Stimulated activated CD4-positive, alpha-beta T cell treated with anti-CD3 and anti-CD28 coated beads, TNF-alpha, amount 100 ng/mL, for 1 hour (primary cell): ENCODE measurements at places on chromosomes 1 and 21.

DNA sequence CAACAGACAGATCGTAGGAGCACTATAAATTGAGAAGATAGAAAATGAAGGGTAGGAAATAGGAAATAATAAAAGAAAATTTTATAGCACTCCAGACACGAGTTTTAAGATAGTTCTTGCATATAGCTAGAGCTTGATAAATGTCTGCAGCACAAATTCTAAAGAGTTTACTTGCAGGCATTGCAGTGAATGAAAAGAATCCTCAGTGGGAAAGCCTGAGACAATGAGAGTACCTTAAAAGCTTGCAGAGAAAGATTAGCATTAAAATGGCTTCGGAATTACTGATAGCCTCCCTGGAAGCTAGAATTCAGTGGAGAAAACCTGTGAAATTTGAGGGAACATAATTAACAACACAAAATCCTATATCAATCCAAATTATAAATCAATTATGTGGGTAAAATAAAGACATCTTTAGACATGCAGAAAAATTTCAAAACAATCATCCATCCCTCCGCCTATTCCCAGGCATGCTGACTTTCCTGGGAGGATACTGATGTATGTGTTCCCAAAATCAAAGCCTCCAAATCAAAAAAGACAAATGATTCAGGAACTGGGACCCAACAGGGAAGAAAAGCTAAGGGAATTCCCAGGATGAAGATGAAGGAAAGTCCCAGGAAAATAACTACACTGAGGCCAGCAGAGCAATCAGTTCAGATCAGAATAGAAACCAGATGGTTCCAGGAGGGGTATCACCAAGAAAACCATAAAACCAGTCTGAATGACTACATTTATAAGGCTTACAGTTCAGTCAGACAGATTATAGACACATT, 305.9 kb upstream of the USP25 start:
- no peak for DNase-seq

- DNase-seq: no peak
Observed at GRCh38 chr1:36510418-36510817, 27.7 kb upstream of the CSF3R start.

DNA sequence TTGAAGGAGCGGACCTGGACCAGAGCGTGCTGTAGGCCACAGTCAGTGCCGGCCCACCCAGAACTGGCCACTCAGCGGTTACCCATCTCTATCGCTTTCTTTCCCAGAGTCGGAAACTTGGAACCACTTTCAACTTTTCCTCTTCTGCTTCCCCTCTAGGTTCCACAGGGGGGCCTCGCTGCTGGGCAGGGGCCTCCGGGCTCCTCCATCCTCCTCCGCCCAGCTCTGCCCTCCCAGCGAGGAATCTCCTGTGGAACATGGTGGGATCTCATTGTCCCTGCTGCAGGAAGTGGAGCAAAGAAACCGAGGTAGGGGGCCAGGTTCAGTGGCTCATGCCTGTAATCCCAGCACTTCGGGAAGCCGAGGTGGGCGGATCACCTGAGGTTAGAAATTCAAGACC, 139.2 kb downstream of the ETS2 start:
- no peak for DNase-seq

GRCh38 chr1:33041026-33041425, 4.3 kb upstream of the AK2 start:
- DNase-seq: no peak

DNA sequence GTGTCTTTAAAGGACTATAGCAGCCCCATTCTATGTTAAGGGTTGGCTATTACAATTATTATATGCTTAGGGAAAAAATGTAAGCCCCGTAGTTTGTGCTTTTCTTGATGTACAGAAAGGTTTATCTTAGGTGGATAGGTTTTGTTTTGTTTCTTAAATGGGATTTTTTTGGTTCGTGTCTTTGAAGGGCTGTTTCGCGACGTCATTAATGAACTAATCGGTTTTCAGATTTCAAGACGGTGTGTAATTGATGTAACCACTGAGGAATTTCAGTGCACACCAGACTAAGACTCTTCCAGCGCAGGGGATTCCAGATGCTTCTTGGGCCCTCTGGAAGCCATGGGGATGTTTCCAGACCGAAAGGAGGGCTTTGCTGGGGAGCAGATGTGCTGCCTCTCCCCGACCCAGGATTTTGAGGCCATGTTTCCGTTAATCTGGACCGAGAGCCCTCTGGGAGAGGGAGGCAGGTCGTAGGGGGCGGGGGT, 4.8 kb upstream of the SIM2 start:
- no peak for DNase-seq

GRCh38 chr1:78054559-78054958, 8.8 kb downstream of the GIPC2 start:
- DNase-seq: no peak

GRCh38 chr1:17251701-17252376, 2.9 kb downstream of the PADI3 start:
- DNase-seq: no peak

GRCh38 chr1:156876281-156876680, 15.6 kb downstream of the NTRK1 start:
- DNase-seq: no peak

DNA sequence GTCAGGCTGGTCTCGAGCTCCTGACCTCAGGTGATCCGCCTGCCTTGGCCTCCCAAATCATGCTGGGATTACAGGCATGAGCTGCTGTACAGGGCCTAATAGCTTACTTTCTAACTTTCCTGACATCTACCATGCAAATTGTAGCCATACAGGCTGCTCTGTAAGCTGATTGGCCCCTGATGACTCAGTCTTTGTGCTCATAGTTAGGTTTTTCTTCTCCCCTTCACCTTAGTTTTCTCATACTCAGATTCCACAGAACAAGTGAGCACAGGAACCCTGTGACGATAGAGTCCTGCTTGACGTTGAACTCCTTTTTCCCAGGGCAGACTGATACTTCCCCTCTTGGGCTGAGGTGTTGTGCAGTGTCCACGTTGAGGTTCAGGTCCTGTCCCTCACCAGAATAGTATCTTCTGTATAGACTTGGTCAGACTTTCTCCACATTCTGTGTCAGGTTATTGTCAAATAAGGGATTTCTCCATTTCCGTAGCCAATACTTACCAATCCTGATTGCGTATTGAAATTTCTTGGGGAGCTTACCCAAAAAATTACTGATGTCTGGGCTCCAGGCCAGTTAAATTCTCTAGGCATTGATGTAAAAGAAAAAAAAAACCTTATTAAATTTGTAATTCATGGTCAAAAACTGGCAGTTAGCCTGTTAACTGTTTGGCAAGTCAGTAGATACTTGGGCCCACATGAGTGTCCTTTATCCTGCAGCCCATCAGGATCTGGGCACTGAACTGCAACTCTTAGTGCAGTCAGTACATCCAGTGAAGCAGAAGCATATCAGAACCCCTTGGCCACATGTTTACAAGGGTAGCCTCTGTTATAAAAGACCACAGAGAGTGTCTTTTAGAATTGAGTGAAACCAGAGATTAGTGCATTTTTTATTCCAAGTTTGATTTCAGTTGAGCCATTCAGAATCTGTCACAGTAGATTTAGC, 118.2 kb downstream of the DYRK1A start:
- DNase-seq: no peak

- DNase-seq: no peak
Observed at GRCh38 chr1:51303751-51304251, 26.6 kb downstream of the TTC39A start.

DNA sequence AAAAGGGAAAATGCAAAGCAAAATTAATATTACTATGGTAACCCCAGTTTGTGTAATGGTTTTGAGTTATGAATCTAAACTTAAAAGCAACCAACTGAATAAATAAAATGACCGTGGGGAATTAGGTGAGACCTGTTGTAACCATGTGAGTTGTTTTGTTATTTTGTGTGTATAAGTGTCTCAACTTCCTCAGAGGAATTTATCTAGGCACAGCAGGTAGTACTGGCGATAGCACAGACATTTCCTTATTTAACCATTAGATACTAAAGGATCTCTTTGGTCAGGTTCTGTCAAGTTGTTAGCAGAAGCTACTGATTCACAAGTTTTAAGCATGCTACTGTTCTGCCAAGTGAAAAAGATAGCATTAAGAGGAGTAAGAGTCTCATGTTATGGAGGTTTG, 39.3 kb upstream of the LRRC7 start:
- DNase-seq: no peak

GRCh38 chr21:45281411-45282282, 6.0 kb downstream of the POFUT2 start:
- DNase-seq: no peak

GRCh38 chr21:25898671-25899070, 163.9 kb downstream of the GABPA start:
- DNase-seq: no peak

DNA sequence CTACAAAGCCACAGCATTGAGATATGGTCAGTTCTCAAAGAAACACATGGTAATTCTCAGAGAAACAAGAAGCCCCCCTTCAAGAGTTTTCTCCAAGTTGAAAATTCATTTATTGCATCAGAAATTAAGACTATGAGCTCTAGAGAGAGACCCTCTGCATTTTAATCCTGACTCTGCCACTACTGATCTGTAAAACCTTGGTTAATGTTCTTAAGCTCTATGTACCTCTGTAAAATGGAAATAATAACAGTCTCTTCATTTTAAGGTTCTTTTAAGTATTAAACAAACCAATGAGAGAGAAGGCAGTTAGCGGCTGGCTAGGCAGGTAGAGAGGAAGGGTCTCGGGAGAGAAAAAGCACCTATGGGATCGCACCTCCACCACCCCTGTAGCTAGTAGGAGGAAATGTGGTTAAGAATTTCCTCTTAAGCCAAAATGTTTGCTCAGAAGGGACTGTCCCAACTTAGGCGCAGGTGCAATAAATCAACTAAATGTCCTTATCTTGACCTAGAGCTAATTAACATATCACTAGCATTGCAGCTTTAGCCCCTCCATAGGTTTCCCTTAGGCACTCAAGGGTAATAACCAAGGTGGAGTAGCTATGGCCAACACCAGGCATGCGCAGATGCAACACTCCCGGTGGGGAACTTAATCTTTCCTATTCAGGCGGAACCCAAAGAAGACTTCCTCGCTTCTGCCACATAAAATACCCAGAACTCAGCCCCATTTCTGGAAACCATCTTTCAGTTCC, 1685.4 kb downstream of the MRPL39 start:
- DNase-seq: no peak

DNA sequence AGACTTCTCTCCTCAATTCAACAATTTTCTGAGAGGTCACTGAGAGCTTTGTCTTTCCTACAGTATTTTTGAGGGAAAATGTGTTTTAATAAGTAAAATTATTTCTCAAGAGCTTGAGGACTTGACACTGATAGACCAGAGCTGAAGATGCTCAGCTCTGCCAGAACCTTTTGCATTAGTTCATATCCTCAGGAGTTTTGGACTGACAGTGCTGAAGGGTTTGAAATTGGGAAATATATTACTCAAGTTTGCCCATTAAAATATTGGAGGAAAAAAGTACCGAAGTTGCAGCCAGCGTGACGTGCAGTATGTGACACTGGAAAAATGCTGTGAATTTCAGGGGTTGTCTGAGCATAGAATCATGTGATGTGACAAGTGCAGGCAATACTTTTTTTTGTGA, 346.6 kb upstream of the DPYD start:
- DNase-seq: no peak

GRCh38 chr1:176857632-176858031, 306.9 kb downstream of the ASTN1 start:
- no peak for DNase-seq

DNA sequence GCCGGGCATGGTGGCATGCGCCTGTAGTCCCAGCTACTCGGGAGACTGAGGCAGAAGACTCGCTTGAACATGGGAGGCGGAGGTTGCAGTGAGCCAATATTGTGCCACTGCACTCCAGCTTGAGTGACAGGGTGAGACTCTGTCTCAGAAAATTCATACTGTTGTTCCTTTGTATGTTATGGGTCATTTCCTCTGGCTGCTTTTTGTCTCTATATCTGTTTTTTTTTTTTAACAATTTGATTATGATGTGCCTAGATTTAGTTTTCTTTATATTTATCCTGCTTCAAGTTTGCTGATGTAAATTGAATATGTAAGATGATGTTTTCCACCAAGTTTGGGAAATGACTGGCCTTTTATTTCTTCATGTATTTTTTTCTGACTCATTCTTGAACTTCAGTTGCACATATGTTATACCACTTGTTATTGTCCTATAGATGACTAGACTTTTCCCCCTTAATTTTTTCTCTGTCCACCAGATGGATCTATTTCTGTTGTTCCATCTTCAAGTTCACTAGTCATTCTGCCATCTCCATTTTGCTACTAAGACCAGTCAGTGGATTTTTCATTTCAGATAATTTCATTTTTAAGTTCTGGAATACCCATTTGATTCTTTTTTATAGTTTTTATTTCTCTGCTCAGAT, 173.5 kb downstream of the GALNT2 start:
- no peak for DNase-seq

DNA sequence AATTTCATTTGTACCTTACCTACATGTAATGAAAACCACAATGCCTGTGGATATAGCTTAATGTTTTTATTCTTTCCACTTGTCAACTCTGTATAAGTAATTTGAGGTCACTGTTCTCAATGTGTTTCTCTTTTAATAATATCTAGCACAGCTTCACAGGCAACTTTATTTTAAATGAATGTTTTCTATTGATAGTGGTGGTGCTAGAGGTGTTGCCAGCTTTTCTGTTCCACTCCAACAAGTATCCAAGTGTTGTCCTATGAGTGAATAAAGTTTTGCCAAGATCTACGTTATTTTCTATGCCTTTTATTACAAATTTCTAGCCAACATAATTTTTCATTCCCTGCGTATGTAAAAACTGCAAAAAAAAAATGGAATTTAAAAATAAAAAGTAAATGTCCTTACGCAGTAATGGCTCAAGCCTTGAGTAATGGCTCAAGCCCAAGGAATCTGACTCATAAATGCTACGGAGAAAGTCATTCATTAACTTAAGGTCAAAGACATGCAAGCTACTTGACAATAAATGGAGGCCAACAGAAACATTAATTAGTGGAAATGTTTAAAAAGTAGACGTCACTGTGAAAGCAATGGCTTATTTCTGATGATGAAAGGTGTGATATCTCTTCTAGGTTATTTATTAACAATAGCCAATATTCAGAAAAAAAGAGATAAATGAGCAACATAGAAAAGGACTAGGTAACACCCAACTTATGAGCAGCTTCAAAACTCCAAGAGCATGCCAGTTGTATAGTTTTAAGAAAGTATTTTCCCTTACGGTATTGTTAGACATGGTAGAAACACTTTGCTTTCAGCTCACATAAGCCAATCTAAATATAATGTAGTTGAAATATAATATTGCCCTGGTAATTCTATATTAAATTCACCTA, 71.4 kb downstream of the SLC44A5 start:
- no peak for DNase-seq

- DNase-seq: no peak
Observed at GRCh38 chr1:96513136-96513535, 208.4 kb upstream of the PTBP2 start.

GRCh38 chr1:108947871-108948525, 15.3 kb downstream of the CLCC1 start:
- no peak for DNase-seq

DNA sequence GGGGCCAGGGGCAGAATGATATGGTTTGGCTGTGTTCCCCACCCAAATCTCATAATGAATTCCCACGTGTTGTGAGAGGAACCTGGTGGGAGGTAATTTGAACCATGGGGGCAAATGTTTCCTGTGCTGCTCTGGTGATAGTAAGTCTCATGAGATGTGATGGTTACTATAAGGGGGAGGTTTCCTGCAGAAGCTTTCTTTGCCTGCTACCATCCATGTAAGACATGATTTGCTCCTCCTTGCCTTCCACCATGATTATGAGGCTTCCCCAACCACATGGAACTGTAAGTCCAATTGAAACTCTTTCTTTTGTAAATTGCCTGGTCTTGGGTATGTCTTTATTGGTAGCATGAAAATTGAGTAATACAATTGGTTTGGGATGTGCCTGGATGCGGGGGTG, 33.7 kb upstream of the LIN9 start:
- no peak for DNase-seq
